ENCODE measurements at places on chromosomes 7 and 10.

- no peak for DNase-seq
These were observed 12.0 kb upstream of the AOAH start for GRCh38 chr7:36736090-36736898.

DNA sequence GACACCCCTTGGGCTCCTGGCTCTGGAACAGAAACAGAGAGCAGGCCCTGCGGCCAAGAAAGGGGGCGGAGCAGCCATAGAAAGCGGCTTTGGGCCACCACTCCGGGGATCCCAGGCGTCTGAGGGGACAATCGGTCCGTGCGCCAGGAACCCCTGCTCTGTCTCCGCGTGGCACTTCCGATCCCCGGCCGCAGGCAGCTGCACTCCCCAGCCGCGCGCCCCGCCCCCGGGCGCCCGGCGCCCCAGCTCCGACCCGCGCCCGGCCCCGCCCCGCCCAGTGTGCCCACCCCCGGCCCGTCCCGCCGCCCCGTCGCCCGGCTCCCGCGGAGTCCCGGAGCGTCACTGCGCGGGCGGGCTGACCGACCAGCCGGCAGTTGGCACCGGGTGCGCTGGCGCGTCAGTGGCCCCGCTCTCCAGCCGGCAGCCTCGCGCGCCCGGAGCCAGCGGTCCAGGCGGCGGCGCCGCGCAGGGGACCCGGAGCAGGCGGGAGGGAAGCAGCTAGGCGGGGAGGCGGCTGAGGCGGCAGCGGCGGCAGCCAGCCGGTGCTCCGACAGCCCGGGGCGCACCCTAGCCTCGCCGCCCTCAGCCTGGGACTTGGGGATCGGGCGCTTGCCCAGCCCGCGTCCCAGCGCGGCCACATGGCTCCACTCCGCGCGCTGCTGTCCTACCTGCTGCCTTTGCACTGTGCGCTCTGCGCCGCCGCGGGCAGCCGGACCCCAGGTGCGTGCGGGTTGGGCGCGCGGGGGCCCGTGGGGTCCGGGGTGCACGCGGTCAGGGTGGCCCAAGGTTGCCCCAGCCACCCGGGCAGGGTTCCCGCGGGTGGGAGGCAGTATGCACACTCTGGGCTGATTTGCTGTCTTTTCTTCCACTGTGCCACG lies at the start of gene ADAMTS14:
TSS of gene ADAMTS14 (plus strand) at position 342 of the 878 bp plus-strand sequence. CDS start at position 639, 297 bp downstream.
- DNase-seq: no peak

DNA sequence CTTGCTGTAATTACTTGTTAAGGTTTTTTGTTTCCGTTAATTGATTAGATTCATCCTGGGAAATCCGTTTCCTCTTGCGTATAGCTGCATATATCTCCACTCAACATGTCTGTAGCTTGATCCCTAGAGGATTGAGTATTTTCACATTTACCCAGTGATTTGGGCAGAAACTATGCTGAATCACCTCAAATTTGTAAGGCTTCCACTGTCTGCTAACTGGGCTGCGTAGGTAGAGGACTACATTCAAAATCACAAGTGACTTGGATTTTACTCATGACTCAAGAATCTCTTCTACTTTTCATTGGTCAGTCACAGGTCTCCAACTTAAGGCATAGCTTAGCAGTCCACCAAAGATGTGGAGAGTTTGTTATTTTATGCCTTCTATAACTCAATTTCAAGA lies 141.8 kb downstream of the POLR1F start:
- no peak for DNase-seq

DNA sequence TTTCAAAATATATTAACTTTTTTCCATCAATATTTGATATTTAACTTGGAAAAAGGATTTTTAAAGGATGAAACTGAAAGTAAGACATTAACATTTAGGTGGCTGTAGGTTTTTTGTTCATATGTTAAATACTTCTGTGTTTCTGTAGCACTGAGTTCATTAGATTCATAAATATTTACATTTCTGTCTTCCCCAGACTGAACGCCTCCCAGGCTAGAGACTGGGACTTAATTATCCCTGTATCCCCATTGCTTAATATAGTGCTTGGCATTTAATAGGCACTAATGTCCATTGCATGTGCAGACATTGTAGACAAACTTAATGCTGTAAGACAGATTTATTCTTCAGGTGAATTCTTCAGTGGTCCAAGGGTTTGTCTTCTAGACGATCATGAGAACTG lies 7.4 kb downstream of the PTPN12 start:
- no peak for DNase-seq

GRCh38 chr7:4203626-4204512 lies 478.2 kb upstream of the FOXK1 start:
- DNase-seq: no peak

DNA sequence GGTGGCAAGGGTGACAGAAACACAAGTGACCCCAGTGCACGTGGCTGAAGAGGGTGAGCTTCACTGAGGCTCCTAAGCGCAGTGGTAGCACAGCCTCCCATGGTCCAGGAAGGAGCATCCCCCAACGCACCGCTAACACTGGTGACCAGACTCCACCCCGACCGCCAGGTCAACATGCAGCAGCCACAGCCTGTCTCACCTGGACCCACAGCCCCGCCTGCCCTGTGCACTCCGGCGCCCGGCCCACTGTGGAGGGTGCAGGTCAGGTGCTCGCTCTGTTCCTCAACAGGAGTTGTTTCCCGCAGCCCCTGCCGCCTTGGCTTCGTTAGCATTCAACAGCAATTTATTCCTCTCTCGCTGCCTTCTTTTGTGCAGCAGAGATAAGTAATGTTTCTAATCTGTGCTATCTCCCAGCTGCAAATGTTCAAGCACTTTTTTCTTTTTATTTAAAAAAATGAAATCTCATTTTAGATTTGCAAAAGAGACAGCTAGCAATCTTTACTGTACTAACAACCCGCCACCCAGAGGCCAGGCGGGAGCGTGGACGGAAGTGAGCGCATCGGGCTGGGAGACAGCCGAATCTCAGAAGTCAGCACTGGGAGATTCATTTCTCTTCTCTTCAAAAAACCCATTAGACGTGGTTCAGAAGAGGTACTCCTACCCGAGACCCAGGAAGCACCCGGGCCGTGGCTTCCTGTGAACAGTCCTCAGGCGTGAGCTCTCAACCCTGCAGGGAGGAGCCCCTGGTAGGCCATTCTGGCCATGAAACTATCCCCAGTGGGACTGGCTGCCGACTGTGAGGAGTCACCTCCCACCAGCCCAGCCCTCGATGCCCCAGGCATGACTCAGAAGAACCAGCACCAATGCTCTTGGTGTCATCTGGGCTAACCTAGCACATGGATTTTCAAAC lies 133.4 kb downstream of the MAD1L1 start:
- DNase-seq: no peak

GRCh38 chr7:25319707-25320106 lies 91.4 kb upstream of the NPVF start:
- no peak for DNase-seq

- DNase-seq: peak; percentile 16
These were observed 220.9 kb upstream of the MKLN1 start for GRCh38 chr7:131106681-131107336.

DNA sequence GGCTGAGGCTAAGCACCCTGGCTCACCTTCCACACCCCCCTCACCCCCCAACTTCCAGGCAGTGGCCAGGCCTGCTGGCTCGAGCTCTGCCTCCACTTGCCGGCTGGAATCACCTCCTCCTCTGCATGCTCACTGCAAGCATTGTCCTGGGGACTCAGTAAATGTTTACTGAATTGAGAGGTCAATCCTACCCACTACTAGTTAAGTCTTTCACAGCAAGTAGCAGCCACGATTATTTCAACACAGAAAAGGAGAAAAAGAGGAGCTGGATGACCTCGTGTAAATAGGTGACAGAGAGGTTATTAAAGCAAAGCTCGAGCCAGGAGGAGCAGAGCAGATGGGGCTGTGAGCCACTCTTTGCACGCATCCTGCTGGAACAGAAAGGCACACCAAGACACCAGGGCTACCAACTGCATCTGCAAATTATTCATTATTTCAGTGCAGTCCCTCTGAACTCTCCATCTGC lies 32.1 kb downstream of the HIPK2 start:
- DNase-seq: no peak

- peak; percentile 7 for DNase-seq
These were observed 317.3 kb downstream of the PRPF18 start for GRCh38 chr10:13904064-13904463.

DNA sequence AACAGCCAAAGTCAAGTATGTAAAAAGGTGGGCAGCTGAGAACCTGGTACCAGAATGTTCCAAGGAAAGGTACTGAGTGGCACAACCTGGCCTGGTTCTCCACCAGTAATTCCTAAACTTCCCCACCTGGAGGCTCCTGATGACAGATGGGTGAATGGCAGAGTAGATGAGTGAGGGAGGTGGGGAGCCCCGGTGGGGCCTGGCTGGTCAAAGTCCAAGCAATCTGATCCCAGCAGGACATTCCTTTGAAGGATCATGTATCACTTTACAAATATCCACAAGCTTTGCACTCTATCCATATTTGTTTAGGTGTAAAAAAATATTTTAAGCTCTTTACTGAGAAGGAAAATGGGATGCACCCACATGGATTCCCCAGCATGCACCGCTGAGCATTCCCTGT lies 250.2 kb downstream of the DPP6 start:
- no peak for DNase-seq

DNA sequence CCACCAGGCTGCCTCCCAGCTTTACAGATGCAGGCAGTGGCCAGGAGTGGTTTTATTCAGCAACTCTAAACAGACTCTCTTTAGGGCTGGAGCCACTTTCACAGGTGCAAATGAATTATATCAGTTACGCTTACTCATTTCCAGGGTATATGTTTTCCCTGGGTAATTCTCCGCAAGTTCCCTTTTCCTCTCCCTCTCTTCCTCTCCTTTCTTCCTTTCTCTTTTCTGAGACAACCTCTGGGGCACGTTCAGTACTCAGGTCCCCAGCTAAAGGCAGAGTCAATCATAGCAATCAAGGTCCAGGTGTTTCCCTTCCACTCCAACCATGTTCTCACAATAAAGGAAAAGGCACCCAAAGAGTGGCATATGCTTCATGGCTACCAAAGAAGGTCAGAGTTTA lies 41.3 kb downstream of the PDLIM1 start:
- DNase-seq: no peak

DNA sequence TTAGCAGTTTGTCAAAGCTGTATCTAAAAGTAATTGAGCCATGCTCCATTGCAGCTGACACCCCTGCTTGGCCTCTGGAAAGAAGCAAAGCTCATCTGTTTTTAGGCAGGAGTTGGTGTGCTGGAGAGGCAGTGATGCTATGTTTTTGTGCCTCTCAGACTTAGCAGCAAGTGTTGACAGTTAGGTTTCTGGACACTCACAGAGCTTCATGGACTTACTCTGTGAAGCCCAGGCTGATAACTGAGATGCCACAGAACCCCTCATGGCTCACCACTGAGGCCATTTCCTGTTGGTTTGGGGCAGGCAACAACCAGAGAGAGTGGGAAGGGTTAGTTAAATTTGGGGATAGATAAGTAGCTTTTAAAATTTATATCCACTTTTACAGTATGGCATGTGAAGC lies 59.8 kb downstream of the BTAF1 start:
- DNase-seq: no peak

- no peak for DNase-seq
These were observed 398.4 kb downstream of the PLXNA4 start for GRCh38 chr7:132177708-132178401.

DNA sequence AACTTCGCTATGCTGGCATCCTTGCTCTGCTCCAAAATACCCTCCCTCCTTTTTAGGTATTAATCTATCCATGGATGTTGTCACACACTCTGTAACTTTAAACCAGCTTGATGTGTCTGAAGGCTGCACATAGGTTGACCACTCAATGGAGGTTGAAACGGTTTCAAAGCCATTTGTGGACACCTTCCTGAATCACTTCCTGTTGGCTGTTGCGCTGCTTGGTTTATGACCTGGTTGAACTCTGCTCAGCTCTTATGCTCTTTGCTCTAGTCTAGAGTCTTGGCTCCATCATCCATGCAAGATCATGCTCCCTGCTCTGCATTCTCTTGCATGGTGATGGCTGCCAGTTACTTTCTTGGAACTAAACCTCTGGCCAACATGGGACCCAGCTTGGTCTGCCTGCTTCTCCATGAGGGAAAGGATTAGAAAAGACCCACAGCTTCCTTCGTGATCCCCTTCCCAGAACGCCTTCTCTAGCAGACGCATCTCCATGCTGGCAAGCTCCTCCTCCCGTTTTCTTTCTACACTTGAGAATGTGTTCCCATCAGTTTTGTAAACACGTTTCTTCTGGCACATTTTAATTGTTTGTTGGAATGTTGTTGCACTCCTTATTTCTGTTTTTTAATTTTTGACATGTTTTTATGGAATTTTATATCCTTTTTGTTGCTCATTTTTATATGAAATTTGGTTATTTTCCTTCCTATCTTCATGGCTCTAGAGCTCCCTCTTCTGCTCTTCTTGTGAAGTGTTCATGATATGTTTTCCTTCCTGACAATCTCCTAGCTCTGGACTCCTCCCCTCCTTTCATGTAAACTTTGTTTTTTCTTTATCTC lies 149.8 kb downstream of the XPNPEP1 start:
- peak; percentile 26 for DNase-seq

DNA sequence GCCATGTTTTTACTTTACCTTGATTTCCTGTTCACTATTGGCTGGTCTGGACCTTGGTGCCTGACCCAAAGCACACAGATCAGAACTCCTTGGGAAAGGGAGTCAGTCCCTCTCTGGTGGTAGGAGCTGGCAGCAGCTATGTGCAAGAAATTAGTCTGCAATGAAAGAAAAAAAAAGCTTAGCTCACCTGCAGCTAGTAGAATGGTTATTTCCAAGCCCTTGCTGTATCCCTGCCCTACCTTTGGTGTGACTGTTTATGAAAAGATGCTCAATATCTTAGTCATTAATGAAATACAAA lies 68.1 kb upstream of the PAPSS2 start:
- no peak for DNase-seq

- DNase-seq: no peak
These were observed 66.1 kb upstream of the RNF148 start for GRCh38 chr7:122768827-122769226.

DNA sequence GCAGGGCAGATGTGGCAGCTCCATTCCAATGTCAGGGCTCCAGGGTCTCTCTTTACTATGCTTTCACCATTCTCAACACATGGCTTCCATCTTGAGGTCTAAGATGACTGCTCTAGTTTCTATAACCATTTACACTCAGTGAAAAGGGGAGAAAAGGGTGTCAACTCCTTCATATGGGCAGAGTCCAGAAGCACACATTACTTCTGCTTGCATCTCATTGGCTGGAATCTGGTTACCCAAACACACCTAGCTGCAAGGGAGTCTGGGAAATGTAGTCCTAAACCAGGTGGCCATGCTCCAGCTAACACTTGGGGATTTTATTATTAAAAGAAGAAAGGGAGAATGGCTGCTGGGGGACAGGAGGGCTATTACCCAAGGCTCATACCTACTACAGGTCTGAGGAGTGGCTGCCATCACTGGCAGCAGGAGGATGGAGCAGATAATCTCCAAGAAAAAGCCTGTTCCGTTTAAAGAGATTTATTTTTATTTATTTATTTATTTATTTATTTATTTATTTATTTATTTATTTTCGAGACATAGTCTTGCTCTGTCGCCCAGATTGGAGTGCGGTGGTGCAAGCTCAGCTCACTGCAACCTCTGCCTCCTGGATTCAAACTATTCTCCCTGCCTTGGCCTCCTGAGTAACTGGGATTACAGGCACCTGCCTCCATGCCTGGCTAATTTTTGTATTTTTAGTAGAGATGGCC lies 29.1 kb upstream of the LBX1 start:
- DNase-seq: no peak

GRCh38 chr7:155188821-155189581 lies 108.7 kb upstream of the INSIG1 start:
- DNase-seq: no peak

GRCh38 chr7:125032943-125033342 lies 103.3 kb upstream of the POT1 start:
- DNase-seq: no peak

Measured in large intestine (tissue), 12 donors.